ENCODE measurements at places on chromosomes 7 and 10.

DNA sequence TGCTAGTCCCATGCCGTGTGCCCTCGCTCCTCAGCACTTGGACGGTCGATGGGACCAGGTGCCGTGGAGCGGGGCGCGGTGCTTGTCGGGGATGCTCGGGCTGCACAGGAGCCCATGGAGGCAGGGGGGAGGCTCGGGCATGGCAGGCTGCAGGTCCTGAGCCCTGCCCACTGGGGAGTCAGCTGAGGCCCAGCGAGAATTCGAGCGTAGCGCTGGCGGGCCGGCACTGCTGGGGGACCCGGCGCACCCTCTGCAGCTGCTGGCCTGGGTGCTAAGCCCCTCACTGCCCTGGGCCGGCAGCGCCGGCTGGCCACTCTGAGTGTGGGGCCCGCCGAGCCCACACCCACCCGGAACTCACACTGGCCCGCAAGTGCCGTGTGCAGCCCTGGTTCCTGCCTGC, 44.7 kb downstream of the ST7 start:
- H3K36me3 ChIP-seq, result no peaks in the 10 kb centered on the region
- no peak for DNase-seq
- H3K4me3 ChIP-seq, result no peak overlapping the region
- H3K27ac ChIP-seq, result no peak overlapping the region
- no peaks in the 10 kb centered on the region for H3K27me3 ChIP-seq
- no peaks in the 10 kb centered on the region for H3K4me1 ChIP-seq

DNA sequence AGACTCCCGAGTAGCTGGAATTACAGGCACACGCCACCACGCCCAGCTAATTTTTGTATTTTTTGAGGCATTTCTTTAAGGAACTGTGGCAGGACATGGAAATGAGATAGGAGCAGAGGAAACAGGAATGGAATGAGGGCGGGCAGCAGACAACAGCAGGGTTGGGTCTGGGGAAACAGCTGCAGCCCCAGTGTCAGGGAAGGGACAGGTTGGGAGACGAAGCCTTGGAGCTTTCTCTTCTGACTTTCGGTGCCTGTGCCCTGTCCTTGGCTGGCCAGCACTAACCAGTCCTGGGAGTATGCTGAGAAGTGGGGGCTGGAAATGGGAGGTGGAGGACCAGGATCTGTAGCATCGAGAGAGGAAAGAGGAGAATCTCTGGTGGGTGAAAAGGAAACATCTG, 47.4 kb downstream of the ATOH7 start:
- peaks cover 19% of the 10 kb centered on the region for H3K27me3 ChIP-seq
- H3K36me3 ChIP-seq, result no peaks in the 10 kb centered on the region
- no peak for DNase-seq

DNA sequence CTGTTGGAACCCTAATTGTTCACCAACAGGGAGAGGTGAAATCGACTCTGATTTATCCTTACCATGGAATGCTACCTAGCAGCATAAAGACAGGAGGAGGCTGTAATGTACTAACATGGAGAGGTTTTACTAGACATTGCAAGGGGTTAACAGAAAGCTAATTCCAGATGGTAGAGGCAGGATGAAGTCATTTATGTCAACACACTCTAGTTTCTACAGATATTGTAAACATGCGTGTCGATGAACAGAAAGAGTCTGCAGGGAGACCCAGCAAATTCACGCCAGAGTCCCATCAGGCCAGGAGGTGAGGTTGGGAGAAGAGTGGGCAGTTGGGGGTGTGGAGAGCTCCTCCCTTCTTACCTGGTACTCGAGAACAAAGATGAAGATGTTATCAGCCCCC, 7.0 kb downstream of the NPC1L1 start:
- H3K4me1 ChIP-seq, result no peaks in the 10 kb centered on the region
- no peak for DNase-seq
- H3K27ac ChIP-seq, result no peak overlapping the region
- no peaks in the 10 kb centered on the region for H3K36me3 ChIP-seq

- no peak overlapping the region for H3K4me3 ChIP-seq
- no peak for DNase-seq
- H3K36me3 ChIP-seq, result no peaks in the 10 kb centered on the region
- H3K27me3 ChIP-seq, result no peaks in the 10 kb centered on the region
- H3K27ac ChIP-seq, result no peak overlapping the region
Observed at GRCh38 chr10:124998624-124999291, 56.8 kb downstream of the ZRANB1 start.

- no peak for DNase-seq
- no peaks in the 10 kb centered on the region for H3K36me3 ChIP-seq
- no peak overlapping the region for H3K27ac ChIP-seq
- peaks cover 3% of the 10 kb centered on the region for H3K27me3 ChIP-seq
- no peak overlapping the region for H3K4me3 ChIP-seq
Observed at GRCh38 chr10:113604572-113604971, 51.7 kb downstream of the HABP2 start.

- peak; percentile 18 for DNase-seq
- no peak overlapping the region for H3K27ac ChIP-seq
- no peak overlapping the region for H3K4me3 ChIP-seq
- H3K36me3 ChIP-seq, result no peaks in the 10 kb centered on the region
Observed at GRCh38 chr10:3482200-3482993, 302.6 kb downstream of the KLF6 start.

- peaks cover 12% of the 10 kb centered on the region for H3K27me3 ChIP-seq
- H3K4me3 ChIP-seq, result no peak overlapping the region
Observed at GRCh38 chr10:60989400-60989876, 45.5 kb upstream of the RHOBTB1 start.

DNA sequence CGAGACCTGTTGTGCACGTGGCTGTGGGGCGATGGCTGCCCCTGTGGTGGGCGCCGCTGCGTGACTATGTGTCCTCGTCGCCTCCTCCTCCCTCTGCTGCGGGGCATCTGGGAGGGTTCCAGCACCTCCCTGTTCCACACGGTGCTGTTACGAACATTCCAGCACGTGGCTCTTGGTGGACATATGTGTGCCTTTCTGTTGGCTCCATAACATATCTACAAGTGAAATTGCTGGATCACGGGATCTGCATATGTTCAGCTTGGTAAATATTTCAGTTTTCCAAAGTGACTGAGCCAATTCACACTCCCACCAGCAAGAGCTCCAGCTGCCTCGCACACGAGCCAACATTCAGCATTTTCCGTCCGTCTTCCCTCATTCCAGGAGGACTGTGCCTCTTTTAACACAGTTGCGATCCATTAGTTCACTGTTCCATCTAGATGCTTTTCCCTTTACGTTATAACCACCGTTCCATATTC, 25.1 kb downstream of the SNX8 start:
- no peak overlapping the region for H3K4me3 ChIP-seq
- no peak overlapping the region for H3K27ac ChIP-seq
- H3K36me3 ChIP-seq, result peaks cover 7% of the 10 kb centered on the region
- no peaks in the 10 kb centered on the region for H3K4me1 ChIP-seq
